Mesothelial cell of epicardium (in vitro differentiated cells): ENCODE measurements at places on chromosomes 1 and 21. TPM values are rescaled to one million over a fixed set of nuclear protein-coding genes. Genes with fewer than 3 reads are reported as not detected.
A peak's percentile ranks its signal among the peaks of the same experiment; 100 is the strongest.

- peaks cover 5% of the 10 kb centered on the region for H3K36me3 ChIP-seq
- H3K4me1 ChIP-seq, result peaks cover 34% of the 10 kb centered on the region
- peak within 1 kb of the TSS; percentile 99 for H3K27ac ChIP-seq
- H3K27me3 ChIP-seq, result peaks cover 2% of the 10 kb centered on the region
- peak within 1 kb of the TSS; percentile 99 for H3K4me3 ChIP-seq
These were observed at the start of gene SH3BP5L for GRCh38 chr1:248825909-248826760. TSS of gene SH3BP5L (minus strand) at chr1:248825915. CDS start at chr1:248824935, 980 bp downstream.

Gene MATN1
- 4.0 to 5.6 TPM (median 4.9 TPM) in 3 replicates for total RNA-seq

DNA sequence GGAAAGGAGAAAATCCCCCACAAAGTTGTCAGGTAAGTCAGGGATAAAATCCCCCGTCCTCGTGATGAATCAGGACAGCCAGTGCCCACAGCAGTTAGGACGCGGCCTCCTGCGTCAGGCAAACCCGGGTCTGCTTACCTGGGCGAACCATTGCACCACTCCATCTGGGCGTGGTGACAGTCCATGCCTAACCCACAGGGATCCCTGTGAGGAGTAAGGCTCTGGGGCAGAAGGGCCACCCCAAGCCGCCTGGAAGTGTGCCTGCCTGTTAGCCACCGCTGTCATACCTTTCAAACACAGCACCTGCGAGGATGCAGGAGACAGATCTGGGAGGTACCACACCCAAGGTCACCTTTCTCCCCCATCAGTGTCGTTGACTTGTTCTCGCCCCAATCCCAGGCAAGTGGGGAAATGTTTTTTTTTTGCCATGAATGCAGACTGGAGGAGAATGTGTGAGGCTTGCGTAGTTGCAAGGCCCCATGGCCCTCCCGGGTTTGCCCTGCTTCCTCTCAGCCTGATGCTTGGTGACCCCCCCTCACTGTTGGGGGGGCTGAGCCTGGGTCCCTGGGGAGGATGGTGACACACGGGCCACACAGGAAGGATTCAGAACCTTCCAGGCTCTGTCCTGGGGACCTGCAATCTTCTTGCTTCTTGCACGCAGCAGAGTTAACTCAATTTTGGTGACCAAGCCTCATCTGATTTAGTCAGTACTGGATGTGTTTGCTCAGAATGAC is 107.0 kb downstream of the PGBD5 start:
- H3K4me3 ChIP-seq, result no peak overlapping the region
- no peaks in the 10 kb centered on the region for H3K36me3 ChIP-seq
- peaks cover 5% of the 10 kb centered on the region for H3K4me1 ChIP-seq
- peaks cover 35% of the 10 kb centered on the region for H3K27me3 ChIP-seq
- no peak for DNase-seq

GRCh38 chr1:193579323-193579722 is 392.9 kb upstream of the B3GALT2 start:
- no peak overlapping the region for H3K27ac ChIP-seq
- H3K27me3 ChIP-seq, result no peaks in the 10 kb centered on the region
- no peaks in the 10 kb centered on the region for H3K4me1 ChIP-seq
- no peaks in the 10 kb centered on the region for H3K36me3 ChIP-seq
- no peak overlapping the region for H3K4me3 ChIP-seq

DNA sequence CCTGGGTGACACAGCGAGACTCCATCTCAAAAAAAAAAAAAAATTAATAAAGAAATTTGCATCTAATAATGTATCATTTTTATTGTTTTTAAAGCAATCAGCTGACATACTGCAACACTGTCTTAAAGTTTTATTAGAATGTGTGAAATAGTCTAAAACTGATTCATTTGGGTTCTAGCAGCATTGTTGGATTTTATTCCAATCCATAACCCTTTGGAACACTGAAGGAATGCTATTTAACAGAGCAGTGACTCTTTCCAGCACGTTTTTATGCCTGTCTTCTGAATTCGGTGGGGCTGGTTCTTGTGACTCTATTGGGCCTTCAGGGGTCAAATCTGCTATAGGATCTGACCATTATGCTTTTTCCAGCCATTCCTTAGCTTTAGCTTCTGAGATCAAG is 18.2 kb upstream of the FMO4 start:
- no peak for DNase-seq
- peaks cover 3% of the 10 kb centered on the region for H3K4me1 ChIP-seq
- H3K27ac ChIP-seq, result no peak overlapping the region
- H3K4me3 ChIP-seq, result no peak overlapping the region
- no peaks in the 10 kb centered on the region for H3K27me3 ChIP-seq
- peaks cover 7% of the 10 kb centered on the region for H3K36me3 ChIP-seq

Gene PLA2G2D
- total RNA-seq, result not detected in 3 replicates

- H3K36me3 ChIP-seq, result no peaks in the 10 kb centered on the region
- no peaks in the 10 kb centered on the region for H3K27me3 ChIP-seq
- peaks cover 18% of the 10 kb centered on the region for H3K4me1 ChIP-seq
These were observed 2.4 kb upstream of the CCT8 start for GRCh38 chr21:29075706-29076466.

- H3K36me3 ChIP-seq, result no peaks in the 10 kb centered on the region
- peaks cover 5% of the 10 kb centered on the region for H3K4me1 ChIP-seq
- no peak overlapping the region for H3K27ac ChIP-seq
These were observed 7.8 kb downstream of the C1orf162 start for GRCh38 chr1:111481387-111482221.

- DNase-seq, result no peak
- no peak overlapping the region for H3K27ac ChIP-seq
- H3K27me3 ChIP-seq, result no peaks in the 10 kb centered on the region
- H3K4me3 ChIP-seq, result no peak overlapping the region
- H3K4me1 ChIP-seq, result peaks cover 2% of the 10 kb centered on the region
- H3K36me3 ChIP-seq, result no peaks in the 10 kb centered on the region
These were observed 29.1 kb downstream of the IL12RB2 start for GRCh38 chr1:67336783-67337182.
